ENCODE measurements at places on chromosomes 1 and 21.
A peak's percentile ranks its signal among the peaks of the same experiment; 100 is the strongest.

- DNase-seq = no peak
Observed at GRCh38 chr21:45334591-45335081, 46.9 kb upstream of the POFUT2 start.

DNA sequence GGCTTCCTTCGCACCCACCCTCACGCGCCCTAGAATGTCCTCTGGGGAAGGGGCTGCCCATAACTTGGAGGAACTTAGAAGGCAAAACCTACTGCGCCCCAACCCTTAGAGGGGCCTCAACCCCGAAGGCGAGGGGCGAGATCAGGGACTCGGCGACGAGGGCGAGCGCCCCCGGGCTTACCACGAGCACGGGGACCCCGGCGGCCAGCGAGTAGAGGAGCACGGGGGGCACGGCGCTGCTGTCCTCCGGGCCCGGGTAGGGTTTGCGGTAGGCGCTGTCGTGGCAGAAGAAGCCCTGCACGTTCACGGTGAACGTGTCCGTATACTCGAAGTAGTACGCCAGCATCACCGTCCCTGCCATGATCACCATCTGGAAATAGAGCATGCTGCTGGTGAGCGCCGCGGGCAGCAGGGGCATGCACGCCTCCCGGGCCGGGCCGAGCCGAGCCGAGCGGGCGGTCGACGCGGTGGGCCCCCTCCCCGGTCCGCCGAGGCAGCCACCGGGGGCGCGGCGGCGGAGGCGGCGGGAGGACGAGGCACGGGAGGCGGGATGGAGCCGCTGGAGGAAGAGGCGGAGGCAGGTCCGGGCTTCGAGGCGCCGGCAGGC lies 304 bp downstream of the PLPPR5 start:
- peak; percentile 19 for DNase-seq

DNA sequence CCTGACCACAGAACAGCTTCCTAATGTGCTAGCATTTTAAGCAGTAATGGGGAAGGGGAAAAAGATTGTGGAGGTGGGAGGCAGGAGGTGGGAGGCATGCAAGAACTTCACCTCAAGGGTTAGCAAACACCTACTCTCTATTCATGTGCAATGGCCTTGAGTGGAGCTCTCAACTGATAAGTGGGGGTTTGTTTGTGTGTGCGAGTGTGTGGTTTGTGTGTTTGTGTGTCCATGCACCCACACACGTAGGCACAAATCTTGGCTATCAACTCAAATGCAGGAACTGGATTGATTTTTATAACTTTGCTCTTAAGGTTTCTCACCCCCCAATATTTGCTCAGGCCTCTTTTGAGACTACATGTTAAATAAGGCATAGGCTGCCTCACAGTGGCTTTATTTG lies 78.6 kb downstream of the SYT6 start:
- DNase-seq = no peak

DNA sequence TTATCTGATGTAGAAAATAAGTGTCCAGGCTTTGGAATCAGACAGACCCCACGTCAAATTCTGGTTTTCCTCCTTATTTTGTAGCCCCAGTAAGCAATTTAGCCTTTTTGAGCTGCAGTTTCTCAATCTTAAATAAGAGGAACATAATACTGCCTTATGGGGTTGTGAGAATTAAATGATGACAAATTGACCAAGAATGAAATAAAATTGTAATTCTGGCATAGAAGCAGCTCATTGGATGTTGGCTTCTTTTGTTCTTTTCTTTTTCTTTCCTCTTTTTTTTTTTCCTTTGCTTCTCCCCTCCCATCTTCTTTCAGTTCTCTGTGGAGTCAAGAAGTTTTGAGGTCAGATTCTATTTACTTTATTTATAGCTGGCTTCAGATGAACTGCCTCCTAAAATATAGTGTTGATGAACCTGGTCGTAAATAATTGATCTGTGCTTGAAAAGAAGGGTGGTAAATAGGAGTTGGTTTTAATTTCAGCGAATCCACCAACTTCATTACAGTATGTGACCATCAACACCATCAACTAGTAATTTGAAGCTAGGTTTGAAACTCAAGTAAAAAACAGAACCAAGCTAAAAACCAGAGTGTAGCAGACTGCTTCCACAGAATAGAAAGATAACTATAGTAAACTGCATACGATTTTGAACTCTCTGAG lies 81.1 kb downstream of the CACHD1 start:
- no peak for DNase-seq

DNA sequence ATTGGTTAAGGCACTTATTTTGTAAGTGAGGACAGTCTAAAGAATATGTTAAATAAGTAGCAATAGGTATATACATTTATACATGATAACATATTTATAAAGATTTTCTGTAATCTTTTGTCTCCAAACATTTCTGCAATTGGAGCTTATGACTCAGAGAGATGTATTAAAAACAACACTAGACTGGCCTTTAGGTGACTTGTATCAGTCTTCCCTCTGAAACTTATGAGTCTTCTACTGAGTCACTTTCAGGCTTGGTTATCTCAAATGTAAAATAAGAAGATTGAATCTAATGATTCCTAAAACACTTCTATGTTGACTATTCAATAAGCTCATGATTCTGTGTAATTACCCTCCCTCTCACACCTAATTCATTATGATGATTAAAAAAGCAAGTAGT lies 672.6 kb upstream of the NEGR1 start:
- no peak for DNase-seq

DNA sequence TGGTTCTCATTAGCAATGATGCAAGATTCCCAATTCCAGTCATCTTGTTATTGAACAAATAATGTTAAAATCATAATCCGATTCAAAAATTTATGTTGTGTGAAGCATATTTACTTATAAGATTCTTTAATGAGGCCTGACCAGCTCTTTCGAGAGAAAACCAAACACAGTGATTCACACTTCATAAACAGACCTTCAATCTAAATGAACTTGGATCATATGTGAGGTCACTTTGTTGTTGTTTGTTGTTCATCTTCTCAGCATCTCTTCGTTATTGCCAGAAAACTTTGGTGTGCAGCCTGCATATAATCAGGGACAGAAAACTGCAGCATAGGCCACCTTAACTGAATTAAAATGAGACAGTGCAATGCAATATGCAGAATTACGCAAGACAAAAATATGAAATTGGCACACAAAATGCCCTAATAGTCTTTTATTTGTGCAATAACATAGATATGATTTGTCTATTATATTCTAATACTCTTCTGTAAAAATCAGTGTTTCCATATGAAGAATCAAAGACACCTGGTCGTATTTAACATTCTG lies 30.1 kb downstream of the NCAM2 start:
- DNase-seq = no peak

DNA sequence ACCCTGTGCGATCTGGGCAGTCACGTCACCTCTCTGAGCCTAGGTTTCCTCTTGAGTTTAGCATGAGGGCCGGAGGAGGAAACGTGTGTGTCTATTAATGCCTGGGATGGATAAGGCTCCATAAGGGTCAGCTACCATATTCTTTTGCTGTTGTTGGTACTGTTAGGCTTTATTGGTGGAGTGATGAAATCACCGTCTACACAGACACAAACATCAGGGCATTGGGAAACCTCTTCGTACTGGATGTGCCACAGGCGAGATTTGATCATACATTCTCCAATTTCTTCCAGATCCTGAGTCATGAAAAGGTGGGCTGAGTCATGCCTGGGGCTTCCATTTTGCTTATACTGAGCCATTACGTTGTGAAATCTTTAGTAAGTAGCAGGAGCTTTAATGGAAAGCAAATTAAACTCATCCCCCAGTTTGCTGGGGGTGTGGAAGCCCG lies 24.9 kb upstream of the GRHL3 start:
- no peak for DNase-seq

- no peak for DNase-seq
Observed at GRCh38 chr1:160410406-160411005, 10.1 kb downstream of the VANGL2 start.

DNA sequence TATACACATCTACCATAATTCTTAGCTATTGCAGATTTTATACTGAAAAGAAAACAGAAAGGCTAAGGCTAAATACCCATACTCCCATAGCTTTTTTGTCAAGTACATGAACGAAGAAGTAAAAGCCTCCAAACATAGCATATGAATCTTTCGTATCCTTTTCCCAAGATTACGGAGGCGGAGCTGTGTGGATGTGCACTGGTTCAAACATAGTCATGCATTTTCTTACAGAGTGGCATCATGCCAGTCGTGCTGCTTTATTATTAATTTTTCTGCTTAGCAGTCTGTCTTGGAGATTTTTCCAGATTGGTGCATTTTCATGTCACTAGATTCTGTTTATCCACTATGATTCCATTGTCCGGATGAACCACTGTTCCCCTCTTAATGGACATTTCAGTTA lies 118.7 kb upstream of the RUNX3 start:
- DNase-seq = no peak

GRCh38 chr1:204413170-204413535 lies 1.5 kb upstream of the PPP1R15B start:
- no peak for DNase-seq

DNA sequence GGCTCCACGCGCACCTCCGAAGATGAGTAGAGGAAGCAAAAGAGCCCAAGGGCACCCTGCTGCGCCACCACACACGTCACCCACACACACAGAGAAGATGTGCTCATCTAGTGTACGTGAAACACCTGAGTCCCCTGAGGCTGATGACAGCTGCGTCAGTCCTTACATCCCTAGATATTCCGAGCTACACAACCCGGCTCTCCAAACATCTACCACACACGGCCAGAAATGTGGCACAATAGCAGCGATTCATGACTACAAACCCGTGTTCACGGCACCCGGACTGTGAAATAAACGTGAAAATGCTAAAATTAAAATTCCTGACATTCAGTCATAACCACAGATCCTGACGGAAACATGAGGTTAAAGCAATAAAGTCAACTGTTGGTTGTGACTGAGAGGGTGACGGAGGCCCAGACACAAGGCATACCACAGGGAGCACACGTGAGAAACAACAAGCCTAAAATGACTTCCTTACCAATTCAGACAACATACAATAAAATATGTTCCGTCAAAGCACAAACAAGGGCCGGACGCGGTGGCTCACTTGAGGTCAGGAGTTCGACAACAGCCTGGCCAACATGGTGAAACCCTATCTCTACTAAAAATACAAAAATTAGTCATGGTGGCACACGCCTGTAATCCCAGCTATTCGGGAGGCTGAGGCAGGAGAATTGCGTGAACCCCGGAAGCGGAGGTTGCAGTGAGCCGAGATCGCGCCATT lies 7.3 kb downstream of the SSU72 start:
- no peak for DNase-seq

DNA sequence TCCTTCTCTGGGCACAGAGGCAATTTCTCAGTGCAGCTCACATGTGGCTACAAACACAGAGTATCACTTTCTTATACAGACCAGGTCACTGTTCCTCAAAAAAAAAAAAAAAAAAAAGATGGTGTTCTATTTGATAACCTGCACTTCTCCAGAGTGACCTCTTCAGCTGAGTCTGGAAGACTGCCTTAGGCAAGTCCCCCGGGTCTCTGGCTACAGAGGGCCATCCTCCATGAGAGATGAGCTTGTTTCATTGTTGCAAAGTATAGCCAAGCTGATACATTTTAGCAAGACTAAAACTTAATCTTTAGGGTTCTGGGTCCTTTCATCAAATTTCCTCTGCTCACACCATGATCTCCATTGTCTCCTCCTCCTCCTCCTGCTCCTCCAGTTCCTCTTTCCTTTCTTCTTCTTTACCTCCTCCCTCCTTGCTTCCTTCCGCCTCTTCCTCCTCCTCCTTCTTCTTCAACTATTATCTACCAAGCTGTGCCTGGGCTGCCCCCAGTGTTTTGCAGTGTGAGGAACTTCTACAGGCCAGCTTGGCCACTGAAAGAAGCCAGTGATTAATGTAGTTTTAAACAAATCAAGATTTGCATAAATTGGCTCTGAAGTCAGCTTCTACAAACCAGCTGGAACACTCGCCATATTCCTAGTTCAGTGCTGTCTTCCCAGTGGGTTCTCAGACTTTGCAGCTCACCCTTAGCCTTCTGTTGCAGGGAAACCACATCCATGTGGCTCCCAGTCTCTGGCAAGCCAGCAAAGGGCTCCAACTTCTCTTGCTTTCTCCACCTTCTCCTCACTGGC lies 139.4 kb downstream of the RUNX1 start:
- no peak for DNase-seq

- DNase-seq = no peak
Observed at GRCh38 chr21:41755934-41756773, 10.7 kb downstream of the RIPK4 start.

- no peak for DNase-seq
Observed at GRCh38 chr1:24957016-24957807, 27.1 kb upstream of the RUNX3 start.

- no peak for DNase-seq
Observed at GRCh38 chr1:66576645-66577044, 42.7 kb downstream of the SGIP1 start.

- DNase-seq = no peak
Observed at GRCh38 chr1:78667939-78668338, 18.3 kb downstream of the IFI44 start.

DNA sequence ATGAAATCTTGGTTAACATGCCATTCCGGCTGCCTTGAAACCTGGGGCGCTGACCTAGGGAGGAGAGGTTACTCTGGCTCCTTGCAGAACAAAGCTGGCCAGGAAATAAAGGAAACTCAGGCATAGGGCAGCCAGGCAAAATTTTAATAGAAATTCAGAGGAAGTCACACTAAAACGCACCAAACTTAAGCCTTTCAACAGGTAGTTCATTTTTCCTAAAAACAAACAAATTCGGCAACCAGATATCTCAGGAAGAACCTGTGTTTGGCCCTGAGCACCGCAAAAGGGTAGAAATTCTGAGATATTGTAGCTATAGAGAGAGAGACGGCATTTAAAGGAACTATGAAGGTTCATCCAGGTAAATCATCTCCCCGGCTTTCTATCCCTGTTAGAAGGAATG lies 13.1 kb downstream of the LYST start:
- no peak for DNase-seq

- no peak for DNase-seq
Observed at GRCh38 chr1:245583575-245584330, 429.0 kb downstream of the KIF26B start.

DNA sequence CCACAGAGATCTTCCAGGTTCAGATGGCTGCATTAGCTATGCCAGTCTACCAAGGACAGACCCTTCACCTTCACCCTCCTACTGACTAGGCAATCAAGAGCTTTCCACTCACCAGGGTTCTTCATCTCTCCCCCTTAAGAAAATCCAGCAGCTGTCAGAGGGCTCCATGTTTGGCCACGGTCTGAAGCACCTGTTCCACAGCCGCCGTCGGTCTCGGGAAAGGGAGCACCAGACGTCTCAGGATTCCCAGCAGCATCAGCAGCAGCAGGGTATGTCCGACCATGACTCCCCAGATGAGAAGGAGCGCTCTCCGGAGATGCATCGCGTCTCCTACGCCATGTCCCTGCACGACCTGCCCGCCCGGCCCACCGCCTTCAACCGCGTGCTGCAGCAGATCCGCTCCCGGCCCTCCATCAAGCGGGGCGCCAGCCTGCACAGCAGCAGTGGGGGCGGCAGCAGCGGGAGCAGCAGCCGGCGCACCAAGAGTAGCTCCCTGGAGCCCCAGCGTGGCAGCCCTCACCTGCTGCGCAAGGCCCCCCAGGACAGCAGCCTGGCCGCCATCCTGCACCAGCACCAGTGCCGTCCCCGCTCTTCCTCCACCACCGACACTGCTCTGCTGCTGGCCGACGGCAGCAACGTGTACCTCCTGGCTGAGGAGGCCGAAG lies 13.8 kb downstream of the TMCC2 start:
- no peak for DNase-seq

Data from activated naive CD4-positive, alpha-beta T cell treated with Interleukin-2 at 50 U/mL for 16 hours (primary cell).